ENCODE measurements at places on chromosomes 5 and 9. TPM values are rescaled to one million over a fixed set of nuclear protein-coding genes. Genes with fewer than 3 reads are reported as not detected.

STPG3 gene
- total RNA-seq: not detected

DIPK1B gene
- 100 TPM for total RNA-seq

F2R gene
- total RNA-seq: 113 TPM

SLC6A19 gene
- not detected for total RNA-seq

SPAAR gene
- 10.4 TPM for total RNA-seq

TMEM174 gene
- total RNA-seq: not detected

CAMK4 gene
- 4.9 TPM for total RNA-seq

TLX3 gene
- not detected for total RNA-seq

PDGFRB gene
- total RNA-seq: 0.63 TPM

PTCH1 gene
- total RNA-seq: 3.9 TPM

ARID3C gene
- total RNA-seq: 0.09 TPM

FAM200C gene
- 2.3 TPM for total RNA-seq

MARCOL gene
- total RNA-seq: not detected

PTGDS gene
- total RNA-seq: 0.56 TPM

PFN3 gene
- total RNA-seq: not detected

ELAVL2 gene
- 0.09 TPM for total RNA-seq

DNAH5 gene
- total RNA-seq: 0.09 TPM

DCTN4 gene
- 29.9 TPM for total RNA-seq

TNFSF15 gene
- 0.27 TPM for total RNA-seq

TERT gene
- not detected for total RNA-seq

GRXCR2 gene
- not detected for total RNA-seq

SPINK5 gene
- total RNA-seq: not detected

Data from endothelial cell of coronary artery (primary cell).